ENCODE measurements at places on chromosomes 1 and 21.

DNA sequence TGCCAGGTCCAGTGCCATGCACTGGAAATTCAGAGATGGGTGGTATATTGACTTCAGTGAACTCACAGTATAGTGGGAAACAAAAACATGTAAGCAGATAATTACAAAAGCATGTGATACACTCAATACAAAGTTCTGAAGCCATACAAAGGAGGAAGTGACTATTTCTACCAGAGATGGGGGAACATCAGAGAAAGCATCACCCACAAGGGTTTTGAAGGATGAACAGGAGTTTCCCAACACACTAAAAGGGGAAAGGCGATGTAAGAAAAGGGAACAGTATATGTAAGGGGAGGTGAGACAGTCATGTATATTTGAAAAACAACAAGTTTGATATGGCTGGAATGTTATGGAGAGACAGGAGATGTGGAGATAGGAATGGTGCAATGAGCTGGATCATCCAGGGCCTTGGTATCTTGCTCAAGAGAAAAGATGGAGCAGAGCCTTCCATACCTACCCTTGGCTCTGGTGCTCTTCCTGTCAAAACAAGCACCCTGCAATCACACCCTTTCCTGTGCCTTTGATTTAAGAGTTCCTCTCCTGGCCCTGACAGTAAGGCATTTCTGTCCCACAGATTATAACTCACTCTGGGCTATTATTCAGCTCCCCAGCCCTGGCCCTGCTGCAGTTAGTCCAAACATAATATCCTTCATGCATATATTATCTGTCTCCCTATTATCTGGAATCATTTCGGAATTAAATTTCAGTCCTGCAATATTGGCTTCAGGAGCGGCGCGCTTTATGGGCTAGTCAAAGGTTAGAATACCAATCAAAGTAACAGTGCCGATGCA is 60.5 kb downstream of the DMAP1 start:
- no peak for DNase-seq

GRCh38 chr1:33805988-33806387 is 57.9 kb upstream of the HMGB4 start:
- no peak for DNase-seq

- peak; percentile 7 for DNase-seq
These were observed 29.0 kb downstream of the JUN start for GRCh38 chr1:58754683-58755467.

DNA sequence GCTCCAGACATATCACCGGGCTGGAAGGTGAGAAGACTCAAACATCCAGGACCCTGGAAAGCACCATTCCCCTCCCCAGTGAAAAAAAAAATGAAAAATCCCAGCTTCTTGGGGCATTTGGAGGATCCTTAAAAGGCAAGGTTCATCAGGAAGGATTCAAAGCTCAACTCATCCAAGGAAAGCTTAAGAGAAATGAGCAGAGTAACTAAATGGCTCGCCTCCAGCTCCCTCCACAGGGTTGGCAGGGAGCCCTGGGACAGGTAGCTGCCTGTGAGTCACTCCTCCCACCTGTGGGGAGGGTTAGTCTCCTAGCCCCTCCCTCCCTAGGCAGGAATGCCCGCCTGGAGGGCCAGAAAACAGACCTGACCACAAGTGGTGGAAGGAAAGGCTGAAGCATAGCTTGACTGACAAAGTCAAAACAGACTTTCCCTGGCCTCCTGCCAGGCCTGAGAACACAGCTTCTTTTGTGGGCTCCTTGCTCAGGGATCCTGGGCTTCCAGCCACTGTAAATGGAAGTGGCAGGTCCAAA is 712 bp upstream of the LAMB3 start:
- DNase-seq, result peak; percentile 54

DNA sequence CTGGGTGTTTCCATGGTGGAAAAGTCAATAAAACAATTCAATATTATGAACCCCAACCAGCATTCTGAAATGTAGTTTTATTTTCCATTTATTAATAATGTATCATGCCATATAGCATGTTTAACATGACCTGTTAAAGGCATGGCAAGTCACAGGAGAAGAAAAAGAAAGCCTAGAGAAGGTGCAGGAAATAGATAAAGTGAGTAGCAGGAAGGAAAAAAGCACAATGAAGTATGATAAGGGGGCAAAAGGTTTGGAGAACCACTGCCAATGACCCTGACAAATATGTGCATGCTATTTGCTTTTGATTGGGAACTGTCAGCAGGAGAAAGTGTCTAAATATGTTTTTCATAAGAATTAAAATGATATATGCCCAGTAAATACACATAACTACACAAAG is 85.6 kb downstream of the HMCN1 start:
- DNase-seq, result no peak

GRCh38 chr1:181134543-181135436 is 46.3 kb downstream of the IER5 start:
- DNase-seq, result no peak

DNA sequence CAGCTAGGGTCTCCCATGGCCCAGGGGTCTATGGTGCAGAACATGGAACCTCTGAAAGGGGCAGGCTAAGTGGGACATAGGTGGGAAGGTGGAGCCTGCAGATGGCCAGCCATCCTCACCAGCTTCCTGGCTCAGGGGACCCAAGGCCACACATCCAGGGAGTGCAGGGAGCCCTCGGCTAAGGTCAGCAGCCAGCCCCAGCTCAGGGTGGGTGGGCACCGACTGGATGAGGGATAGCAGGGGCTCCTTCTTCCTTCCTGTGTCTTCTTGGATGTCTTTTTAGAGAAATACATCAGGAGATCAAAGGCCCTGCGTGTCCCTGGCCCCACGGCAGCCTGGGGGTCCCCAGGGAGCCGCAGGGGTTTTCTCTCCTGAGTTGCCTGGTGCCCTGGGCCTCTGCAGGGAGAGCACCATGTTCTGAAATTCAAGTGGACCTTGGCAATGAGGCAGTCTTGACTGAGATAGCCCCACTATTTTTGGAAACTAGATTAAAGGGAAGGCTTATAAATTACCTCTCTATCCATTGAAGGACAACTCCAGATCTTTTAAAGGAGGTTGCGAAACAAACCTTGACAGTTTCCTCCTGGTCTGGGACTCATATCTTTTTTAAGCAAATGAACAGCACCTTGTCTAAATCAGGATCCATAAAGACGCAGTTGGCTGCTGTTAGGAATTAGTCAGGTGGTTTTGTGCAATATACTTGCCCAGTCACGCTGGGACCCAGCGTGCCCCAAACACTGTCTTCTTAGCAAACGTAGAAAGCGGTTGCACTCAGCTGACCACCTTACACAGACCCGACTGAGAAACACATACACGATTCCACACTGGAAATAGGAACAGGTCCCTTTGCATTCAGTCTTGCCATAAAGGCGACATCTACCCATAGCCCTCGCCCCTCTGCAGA is 242.3 kb downstream of the TOMM20 start:
- no peak for DNase-seq

- no peak for DNase-seq
These were observed 51.5 kb upstream of the CYP2J2 start for GRCh38 chr1:59978026-59978425.

- DNase-seq, result no peak
These were observed 60.5 kb upstream of the SIPA1L2 start for GRCh38 chr1:232690285-232690935.
